ENCODE measurements at places on chromosomes 6 and 20.

GRCh38 chr20:15922556-15922955 is 650.7 kb downstream of the KIF16B start:
- DNase-seq, result no peak

DNA sequence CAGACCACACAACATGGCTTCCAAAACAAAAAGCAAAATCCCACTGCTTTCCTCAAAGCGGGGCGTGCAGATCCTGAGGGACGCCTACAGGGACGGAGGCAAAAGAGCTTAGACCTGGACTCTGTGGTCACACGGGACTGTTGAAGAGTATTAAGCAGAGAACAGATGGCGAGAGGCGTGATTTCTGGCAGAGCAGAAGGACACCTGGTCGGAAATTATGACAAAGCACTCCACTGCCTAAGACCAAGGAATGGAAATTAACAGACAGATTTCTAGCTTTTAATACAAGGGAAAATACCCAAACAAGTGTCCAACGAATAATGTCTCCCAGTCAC is 15.4 kb downstream of the CST7 start:
- DNase-seq, result no peak

- no peak for DNase-seq
Measured at GRCh38 chr6:169726963-169727362, 2.7 kb upstream of the PHF10 start.

DNA sequence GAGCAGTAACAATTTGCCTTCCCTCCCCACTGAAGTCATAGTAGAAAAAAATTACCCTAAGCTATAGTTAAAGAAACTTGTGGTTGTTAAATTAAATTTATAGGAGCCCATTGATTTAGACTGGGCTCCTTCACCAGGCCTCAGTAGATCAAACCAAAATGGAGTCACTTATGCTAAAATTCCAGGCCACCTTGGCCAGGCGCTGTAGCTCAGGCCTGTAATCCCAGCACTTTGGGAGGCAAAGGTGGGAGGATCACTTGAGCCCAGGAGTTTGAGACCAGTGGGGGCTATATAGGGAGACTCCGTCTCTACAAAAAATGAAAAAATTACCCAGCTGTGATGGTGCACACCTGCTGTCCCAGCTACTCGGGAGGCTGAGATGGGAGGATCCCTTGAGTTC is 15.0 kb upstream of the GMNN start:
- DNase-seq, result no peak

DNA sequence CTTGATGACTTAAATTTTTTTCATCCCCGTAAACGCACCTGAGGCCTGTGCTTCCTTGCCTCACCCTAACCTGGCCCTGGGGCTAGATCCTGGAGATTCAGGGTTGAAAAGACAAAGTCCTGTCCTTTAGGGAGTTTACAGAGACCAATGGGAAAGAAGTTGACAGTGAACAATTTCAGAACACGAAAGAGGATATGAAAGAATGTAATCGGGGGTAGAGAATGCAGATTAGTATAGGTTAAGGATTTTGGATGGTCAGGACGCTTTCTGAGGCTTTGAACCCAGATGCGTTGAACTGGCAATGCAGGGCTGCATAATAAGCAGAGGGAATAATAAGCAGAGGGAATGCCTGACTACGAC is 1.7 kb upstream of the FBXO5 start:
- DNase-seq, result no peak

DNA sequence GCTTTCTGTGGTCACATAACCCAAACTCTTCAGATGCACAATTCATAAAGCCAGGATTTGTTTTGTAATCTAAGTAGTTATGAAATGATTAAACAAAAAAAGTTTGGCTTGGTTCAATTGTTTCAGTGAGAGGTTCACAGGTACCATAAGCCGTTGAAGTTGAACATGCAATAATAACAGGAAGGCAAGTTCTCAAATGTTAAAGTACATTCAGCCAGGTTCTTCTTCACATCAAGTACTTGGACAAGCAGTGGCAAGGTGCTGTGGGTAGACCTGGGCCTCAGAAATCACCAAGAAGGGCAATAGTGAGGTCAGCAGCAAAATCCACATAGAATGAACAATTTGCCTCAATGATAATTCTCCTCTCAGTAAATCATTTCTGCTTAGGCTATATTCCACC is 175.5 kb downstream of the EPM2A start:
- DNase-seq, result no peak

GRCh38 chr6:167292301-167293087 is 1.4 kb downstream of the UNC93A start:
- no peak for DNase-seq

- DNase-seq, result no peak
Measured at GRCh38 chr6:143055213-143055612, 5.5 kb upstream of the AIG1 start.

- no peak for DNase-seq
Measured at GRCh38 chr6:6970851-6971250, 136.9 kb upstream of the RREB1 start.

- no peak for DNase-seq
Measured at GRCh38 chr6:54655162-54655561, 191.4 kb upstream of the FAM83B start.

GRCh38 chr6:124777863-124778262 is 184.4 kb upstream of the RNF217 start:
- DNase-seq, result no peak

GRCh38 chr6:90753820-90754643 is 167.2 kb upstream of the MAP3K7 start:
- no peak for DNase-seq

- DNase-seq, result no peak
Measured at GRCh38 chr6:56536536-56536935, 106.2 kb downstream of the DST start.

GRCh38 chr6:149242883-149243282 is 74.6 kb upstream of the TAB2 start:
- no peak for DNase-seq
